ENCODE measurements at places on chromosomes 6 and 20.

DNA sequence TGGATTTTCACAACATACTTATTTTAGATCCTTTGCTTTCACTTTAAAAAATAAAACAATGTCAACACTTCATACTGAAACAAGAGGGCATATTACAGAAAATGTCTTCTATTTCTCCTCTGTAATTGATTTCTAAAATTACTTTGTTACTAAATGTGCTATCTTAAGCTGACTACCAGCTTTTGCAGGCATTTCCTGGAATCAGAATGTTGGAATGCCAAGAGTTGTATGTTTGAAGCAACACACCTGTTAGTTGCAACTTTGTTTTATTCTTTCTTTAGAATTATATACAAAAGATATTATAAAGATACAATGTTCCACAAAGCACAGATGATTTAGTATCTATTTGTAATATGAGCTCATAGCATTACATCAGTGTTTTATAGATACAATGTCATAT is 62.5 kb upstream of the TMEM170B start:
- DNase-seq = no peak

- DNase-seq = no peak
These were observed 2.1 kb upstream of the CASS4 start for GRCh38 chr20:56409956-56410355.

GRCh38 chr20:2335096-2335870 is 39.5 kb downstream of the TGM3 start:
- DNase-seq = no peak

- no peak for DNase-seq
These were observed 67.1 kb upstream of the ADGRF4 start for GRCh38 chr6:47631269-47631772.

GRCh38 chr20:11502061-11502460 is 415.6 kb upstream of the BTBD3 start:
- DNase-seq = no peak

- no peak for DNase-seq
These were observed 557.0 kb downstream of the HAO1 start for GRCh38 chr20:7383216-7383615.

DNA sequence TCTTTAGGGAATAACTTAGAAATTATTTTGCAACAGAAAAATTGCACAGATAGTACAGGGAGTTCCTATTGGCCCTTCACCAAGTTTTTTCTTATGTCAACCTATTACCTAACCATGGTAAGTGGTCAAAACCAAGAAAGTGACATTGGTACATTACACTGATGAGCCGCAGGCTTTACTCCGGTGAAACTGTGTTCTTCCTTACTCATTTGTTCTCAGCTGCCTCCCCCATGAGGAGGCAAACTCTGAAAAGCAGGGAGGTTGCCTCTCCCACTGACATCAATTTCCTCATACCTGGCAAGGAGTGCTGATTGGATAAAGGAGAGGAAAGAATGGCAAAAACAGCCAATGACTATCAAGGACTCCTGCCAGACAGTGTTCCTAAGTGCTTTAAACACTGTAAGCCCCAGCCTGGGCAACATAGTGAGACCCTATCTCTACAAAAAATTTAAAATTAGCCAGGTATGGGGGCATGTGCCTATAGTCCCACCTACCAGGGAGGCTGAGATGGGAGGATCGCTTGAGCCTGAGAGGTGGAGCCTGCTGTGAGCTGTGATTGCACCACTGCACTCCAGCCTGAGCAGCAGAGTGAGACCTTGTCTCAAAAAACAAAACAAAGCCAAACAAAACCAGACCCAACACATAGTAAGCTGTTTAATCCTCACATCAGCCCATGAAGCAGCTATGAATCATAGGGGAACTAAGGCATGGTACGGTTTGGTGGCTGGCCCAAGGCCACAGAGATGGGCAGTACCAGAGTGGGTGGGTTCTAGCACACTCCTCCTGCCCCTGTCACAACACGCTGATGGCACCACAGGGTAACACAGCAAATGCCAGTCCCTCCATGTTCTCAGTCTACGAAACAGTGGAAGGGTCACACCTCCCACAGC is 24.7 kb downstream of the C20orf203 start:
- no peak for DNase-seq

GRCh38 chr6:84466511-84466910 is 239.1 kb upstream of the CEP162 start:
- no peak for DNase-seq

DNA sequence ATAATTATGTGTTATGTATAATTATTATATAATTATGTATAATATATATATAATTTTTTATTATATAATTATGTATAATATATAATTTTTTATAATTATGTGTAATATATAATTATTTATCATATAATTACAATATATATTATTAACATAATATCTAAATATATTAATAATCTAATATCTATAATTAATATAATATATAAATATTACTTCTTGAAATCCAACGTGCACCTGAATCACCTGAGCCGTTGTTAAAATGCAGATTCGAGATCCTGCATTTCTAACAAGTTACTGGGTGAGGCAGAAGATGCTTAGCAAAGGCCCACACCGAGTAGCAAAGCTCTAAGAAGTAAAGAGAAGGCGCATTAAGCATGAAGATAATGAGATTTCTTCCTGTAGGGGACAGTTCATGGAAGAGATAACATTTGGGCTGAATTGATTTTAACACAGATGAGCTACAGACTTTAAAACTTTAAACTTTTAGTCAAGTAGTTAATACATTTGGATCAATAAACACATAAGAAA is 406.4 kb upstream of the PLCB4 start:
- DNase-seq = no peak

DNA sequence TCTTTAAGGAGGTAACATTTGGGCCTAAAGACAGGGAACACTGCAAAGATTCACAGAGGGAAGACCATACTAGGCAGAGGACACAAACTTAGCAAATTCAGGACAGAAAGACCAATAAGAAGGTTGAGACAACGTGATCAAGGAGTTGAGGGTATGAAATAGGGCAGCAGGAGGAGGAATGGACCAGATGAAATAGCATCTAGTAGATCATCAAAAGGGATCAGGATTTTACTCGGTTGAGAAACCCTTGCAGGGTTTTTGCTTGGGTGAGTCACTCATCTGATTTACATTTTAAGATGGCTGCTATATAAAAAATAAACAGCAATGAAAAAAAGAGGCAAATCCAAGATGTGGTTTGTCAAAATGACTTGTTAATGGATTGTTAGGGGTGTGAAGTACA is 4.7 kb downstream of the BCLAF1 start:
- DNase-seq = no peak

DNA sequence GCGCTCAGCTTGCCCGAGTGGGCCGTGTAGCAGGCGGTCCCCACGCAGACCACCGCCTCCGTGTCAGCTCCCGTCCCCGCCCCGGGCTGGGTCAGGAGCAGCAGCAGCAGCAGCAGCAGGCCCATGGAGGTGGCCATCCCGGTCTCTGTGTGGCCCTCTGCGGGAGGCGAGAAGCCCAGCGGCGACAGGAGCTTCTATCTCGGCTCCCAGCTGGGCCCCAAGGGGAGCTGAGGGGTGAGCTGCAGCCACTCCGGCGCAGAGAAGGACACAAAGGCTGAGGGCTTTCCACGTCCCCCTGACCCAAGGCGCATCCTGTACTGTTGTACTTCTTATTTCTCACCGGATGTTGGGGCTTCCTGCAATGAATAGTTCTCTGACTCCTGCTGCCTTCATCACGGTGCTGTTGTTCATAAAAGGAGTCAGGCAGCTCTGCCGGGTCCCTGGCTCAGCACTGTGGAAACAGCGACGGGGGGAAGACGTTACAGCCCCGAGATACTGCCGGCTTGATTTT is at the start of gene CD93:
TSS of gene CD93 (minus strand) at position 269 of the 511 bp plus-strand sequence. CDS start at position 137, 132 bp downstream.
- DNase-seq = no peak

DNA sequence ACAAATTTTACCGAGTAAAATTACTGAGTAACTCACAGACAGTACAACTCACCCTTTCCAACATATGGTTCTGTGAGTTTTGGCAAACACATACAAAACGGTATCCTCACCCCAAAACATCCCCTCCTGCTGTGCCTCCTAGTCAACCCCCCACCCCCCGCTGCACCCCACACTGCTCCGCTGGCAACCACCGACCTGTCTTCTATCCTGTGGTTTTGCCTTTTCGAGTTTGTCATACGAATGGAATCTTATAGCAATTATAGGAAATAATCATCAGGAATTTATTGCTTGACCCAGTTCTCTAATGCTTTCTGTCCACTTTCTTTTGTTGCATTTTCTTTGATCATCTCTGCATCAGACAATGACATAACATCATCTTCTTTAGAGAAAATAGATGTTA is 312.3 kb downstream of the KIF16B start:
- no peak for DNase-seq

DNA sequence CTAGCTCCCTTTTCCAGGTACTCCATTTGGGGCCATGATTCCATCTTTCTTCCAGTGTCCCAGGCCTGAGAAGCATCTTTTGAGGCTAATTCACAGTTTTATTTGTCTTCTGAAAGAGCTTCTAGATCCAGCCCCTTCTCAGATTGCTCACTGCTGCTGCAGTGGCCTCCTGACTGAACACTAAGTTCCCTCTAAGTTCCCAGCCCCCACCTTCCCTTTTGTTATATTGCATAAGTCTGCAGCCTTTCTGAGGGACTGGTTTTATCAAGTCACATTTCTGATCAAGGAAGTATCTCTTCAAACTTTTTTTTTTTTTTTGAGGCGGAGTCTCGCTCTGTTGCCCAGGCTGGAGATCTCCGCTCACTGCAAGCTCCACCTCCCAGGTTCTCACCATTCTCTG is 10.7 kb downstream of the MAPRE1 start:
- no peak for DNase-seq

GRCh38 chr20:49501917-49502316 is 19.4 kb upstream of the KCNB1 start:
- no peak for DNase-seq

- no peak for DNase-seq
These were observed 46.9 kb downstream of the PDE10A start for GRCh38 chr6:165616116-165616515.

DNA sequence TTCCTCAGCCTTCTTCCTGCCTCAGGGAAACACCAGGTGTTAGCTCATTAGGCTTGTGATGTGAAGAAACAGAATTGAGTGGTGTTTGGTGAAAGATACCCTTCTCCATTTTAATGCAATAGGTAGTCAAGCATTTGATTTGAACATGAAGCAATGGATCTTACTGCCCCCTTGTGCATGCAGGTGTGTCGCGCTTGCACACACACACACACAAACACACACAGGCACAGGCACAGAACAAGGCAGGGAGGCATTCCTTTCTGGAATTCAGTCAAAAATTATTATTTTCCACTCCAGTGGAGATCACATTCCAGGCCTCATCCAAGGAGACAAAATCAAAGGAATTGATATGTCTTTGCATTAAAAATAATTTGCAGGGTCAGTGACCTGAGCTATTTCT is 667.0 kb upstream of the MARCKS start:
- no peak for DNase-seq

GRCh38 chr20:58656831-58657230 is 5.7 kb downstream of the STX16 start:
- DNase-seq = no peak

GRCh38 chr6:109455437-109456110 is at the start of gene MICAL1:
Gene MICAL1, minus strand, starts transcription at chr6:109455772. Its CDS starts 1,576 bp downstream, at chr6:109454196.
- DNase-seq = no peak

GRCh38 chr6:6730831-6731230 is 142.3 kb downstream of the LY86 start:
- DNase-seq = no peak

GRCh38 chr6:136230219-136230853 is 19.8 kb downstream of the MTFR2 start:
- DNase-seq = no peak

DNA sequence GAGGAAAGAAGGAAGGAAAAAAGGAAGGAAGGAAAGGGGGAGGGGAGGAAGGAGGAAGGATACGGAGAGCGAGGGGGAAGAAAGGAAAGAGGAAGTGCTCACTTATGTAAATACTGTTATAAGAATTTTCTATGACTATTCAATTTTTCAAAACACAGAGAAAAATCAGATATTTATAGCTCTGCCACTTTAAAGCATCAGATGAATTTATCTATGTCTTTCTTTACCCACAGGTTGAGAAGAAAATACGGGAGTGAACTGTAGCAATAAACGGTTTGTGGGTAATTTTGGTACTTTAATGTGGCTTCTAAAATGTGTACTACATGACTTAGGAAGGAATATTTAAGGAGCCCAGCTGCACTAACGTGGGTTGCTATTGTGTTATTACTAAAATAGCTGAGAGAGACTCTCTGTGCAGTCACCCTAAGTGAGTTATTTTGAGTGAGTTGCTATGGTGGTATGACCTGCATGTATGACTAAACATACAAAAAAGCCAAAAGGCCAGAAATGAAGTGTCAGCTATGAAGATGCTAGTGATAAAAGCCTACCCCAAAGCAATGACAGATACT is 225.5 kb downstream of the SOD2 start:
- DNase-seq = no peak

DNA sequence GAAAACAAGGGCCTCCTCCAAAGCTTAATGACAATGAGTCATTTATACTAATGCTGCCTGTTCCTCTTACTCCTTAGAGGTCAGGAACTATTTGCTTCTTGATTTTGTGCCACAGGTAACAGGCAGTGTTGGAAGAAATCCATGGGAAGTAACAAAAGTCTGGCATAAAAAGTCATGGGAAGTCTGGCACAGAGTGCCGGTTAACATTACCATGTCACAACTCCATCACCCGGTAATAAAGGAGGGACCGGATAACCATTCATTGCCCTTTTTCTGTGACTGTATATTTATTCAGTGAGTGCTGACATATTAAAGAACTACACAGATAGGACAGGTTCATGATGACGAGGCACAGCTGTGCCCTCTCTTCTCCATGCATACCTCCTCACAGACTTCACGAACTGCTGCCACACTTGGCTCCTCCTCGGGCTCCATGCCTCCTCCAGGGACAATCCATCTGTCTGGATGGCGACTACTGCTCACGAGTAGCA is 50.9 kb downstream of the NUDT3 start:
- no peak for DNase-seq

DNA sequence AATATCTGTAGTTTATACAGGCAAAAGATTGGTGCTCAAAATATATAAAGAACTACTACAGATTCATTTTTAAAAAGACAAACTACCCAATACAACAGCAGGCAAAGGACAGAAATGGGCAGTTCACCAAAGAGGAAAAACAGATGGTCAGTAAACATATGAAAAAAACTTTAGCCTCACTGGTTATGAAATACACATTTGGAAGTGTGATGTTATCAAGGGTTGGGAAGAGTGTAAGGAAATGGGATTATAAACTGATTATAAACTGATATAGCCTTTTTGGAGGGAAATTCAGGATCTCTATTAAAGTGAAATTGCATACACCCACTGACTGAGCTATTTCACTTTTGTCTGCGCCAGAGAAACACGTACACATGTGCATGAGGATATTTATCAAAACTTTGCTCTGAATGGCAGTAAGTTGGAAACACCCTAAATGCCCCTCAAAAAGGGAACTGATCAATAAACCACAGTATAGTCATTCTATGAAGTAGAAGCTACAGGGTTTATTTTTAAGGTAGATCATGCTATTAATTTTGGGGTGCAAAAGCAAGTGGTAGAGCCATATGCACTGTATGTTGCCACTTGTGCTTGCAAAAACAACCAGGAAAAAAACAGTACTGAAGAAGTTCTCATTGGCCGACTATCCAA is 32.2 kb upstream of the ARFGEF2 start:
- DNase-seq = no peak
